Activated T-cell treated with anti-CD3 and anti-CD28 coated beads for 1 hour (primary cell): ENCODE measurements at places on chromosomes 5 and 9.
A peak's percentile ranks its signal among the peaks of the same experiment; 100 is the strongest.

GRCh38 chr9:134487066-134487710 is 154.4 kb upstream of the COL5A1 start:
- no peak for DNase-seq

GRCh38 chr5:91787718-91788117 is 404.6 kb upstream of the ARRDC3 start:
- no peak for DNase-seq

GRCh38 chr5:2185646-2186471 is 303.1 kb upstream of the IRX4 start:
- DNase-seq = no peak

DNA sequence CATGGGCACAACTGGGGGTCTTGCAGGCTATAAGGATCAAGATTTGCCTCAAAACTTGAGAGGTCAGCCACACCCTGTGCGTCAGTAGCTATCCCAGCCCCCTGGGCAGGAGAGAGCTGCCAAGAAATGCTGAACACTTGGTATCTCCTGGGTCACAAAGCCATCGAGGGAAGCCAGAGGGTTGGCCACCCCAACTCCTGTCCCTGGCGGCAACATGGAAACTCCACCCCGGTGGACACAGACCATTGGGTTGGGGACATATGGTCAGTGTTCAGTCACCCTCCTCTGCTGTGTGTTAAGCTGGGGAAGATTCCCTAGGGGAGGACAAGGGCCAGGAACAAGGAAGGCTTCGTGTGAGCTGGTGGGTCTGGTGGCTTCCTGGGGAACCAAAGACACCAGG is 140.6 kb downstream of the C5orf15 start:
- DNase-seq = no peak

GRCh38 chr5:134020188-134020587 is 15.4 kb upstream of the VDAC1 start:
- DNase-seq = no peak

GRCh38 chr9:117098331-117098730 is 316.5 kb downstream of the ASTN2 start:
- DNase-seq = no peak

DNA sequence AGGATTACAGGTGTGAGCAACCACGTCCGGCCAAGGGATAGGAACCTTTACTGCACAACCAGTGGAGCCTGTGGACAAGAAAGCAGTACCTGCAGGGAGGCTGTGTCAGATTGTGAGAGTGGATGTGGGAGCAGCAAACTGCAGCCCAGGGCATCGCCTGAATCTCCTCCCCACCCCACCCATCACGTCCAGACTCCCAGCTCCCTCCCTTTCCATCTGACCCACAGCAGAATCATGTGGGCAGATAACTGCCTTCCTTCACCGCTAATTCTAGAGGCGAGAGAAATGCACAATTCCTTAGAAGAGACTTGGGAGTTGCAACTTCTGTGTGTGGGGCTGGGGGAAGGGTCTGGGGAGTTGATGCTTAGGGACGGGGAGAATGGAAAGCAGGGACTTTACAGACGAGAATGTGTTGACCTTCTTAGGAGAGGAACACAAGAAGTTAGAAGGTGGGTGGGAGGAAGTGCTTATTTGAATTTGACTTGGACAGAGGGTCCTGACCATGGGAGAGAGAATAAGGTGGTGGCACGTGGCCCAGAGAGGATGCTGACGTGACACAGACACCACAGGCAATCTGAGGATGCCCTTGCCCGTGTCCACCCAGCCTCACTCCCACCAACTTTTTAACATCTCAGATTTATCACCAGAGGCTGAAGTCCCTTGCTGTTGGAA is 4.5 kb upstream of the LCP2 start:
- no peak for DNase-seq

GRCh38 chr9:127828262-127829031 is 25.8 kb downstream of the FPGS start:
- no peak for DNase-seq

GRCh38 chr5:133225671-133226152 is 173.9 kb downstream of the HSPA4 start:
- DNase-seq = no peak

DNA sequence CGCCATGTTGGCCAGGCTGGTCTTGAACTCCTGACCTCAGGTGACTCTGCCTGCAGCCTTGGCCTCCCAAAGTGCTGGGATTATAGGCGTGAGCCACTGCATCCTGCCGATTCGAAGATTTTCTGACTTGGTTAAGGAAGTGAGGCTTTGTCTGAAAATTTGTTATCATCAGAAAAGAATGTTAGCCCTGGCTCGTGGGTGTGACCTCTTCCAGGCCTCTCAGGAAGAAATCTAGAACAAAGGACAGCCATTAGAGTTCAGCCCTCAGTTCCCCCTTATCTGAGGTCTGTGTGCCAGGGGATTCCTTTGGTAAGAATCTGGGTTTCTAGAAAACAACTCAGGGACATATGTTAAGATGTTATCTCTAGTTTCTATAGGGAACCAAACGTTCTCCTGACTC is 6.2 kb downstream of the OR2S2 start:
- no peak for DNase-seq

GRCh38 chr5:1174122-1174936 is 27.1 kb upstream of the SLC6A19 start:
- DNase-seq = peak; percentile 25

DNA sequence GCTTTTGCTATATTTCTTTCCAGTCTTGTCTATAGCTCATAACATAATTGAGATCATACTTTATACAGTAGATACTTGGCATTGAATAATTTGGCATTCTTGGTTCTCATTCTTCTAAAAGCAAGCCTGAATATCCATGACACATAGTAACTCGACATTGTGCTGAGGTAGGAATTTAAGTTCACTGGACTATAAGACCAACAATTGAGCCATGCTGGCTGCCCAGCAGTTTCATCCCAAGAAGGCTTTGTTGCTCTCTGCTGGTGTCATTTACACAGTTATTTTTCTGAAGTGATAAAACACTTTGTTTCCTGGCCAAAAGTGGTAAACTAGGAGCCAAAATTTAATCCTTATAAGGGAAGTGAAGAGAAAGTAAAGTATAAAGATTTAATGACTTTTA is 192.0 kb downstream of the ADAMTSL1 start:
- DNase-seq = no peak

DNA sequence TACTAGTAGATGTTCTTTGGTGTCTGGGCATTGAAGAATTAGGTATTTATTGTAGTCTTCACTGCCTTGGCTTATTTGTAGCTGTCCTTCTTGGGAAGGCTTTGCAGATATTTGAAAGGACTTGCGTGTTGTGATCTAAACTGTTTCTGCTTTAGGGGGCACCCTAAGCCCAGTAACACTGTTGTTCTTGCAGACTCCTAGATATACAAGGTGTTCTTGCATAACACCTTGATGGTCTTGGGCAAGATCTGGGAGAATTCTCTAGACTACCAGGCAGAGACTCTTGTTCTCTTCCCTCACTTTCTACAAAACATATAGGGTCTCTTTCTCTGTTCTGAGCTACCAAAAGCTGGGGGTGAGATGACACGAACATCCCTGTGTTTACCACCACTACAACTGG is 179.1 kb downstream of the FAM170A start:
- no peak for DNase-seq

DNA sequence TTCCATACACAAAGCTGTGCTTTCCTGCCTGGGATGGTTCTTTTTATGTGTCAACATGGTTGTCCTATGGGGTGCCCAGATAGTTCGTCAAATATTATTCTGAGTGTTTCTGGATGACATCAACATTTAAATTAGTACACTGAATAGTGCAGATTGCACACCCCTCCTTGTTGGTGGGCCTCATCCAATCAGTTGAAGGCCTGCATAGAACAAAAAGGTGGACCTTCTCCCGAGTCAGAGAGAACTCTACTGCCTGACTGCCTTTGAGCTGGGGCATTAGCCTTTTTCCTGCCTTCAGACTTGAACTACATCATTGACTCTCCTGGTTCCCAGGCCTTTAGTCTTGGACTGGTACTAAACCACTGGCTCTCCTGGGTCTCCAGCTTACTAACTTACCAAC is 80.4 kb downstream of the SHB start:
- no peak for DNase-seq

GRCh38 chr9:135910757-135911156 is 3.4 kb upstream of the CAMSAP1 start:
- no peak for DNase-seq

DNA sequence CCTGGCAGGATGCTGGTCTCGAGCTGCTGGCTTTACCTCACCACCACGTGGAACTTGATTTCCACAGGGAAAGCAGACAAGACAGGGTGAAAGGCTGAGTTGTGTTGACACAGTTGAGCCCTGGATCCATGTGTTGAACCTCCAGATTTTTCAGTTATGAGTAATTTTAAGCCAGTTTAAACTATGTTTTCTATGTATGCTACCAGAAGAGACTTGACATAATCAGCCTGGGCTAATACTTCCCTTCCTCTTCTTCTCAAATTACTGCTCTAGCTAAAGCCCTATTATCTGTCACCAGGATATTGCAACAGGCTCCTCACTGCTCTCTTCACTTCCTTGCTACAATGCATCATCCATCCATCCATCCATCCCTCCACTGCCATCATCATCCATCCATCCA is 12.0 kb upstream of the PHYKPL start:
- DNase-seq = no peak

DNA sequence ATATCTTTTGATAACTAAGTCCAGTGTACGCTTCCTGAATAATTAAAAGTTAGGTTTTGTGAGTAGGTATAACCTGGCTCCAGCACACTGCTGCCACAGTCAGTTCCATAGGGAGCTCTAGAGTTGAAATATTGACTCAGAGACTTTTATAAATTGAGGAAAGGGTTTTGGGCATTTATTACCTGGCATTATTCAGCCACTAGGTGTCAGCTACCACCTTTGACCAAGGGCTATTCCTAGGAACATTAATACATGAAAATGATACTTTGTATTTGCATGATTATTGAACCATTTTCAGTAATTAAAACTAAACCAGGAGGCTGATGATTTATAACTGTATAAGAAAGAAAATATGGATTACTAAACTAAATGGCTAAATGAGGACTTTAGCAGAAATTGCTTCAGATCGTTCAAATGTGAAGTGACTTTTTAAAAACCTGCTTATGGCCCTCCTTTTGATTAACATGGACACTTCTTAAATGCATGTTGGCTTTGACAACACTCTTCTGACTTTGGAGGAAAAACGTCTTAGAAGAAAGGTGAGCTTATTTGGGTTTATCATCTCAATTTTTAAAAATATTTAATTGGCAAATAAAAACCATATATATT is 83.0 kb downstream of the SMC2 start:
- no peak for DNase-seq

DNA sequence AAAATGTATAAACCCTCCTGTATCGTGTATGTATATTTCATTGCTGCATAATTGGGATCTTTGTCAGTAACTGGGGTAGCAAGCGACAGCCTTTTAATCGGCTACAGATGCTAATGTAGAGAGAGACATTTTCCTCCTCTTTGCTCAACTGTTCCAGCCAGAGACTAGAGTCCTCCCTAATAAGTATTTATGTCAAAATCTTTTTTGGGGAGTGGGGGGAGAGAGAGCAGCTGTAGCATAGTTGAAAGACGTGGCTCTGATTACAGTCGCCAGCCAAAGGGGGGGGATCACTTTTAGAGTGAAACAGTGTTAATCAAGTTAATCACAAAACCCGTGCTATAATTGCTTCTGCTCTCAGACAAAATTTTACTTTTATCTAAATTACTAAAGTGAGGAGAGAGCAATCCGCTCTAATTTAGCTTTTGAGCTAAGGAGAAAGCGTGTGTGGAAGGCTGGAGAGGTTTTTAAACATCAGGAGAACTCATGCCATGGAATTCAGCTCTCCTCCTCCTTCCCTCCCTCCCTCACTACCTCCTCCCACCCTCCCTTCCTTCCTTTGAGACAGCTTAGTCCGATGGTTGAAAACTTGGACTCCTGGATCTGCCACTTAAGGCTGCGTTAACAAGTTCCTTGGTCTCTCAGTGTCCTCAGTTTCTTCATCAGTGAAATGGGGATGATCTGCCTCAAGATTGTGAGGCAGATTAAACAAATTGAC is 87.3 kb upstream of the ZNF618 start:
- no peak for DNase-seq

DNA sequence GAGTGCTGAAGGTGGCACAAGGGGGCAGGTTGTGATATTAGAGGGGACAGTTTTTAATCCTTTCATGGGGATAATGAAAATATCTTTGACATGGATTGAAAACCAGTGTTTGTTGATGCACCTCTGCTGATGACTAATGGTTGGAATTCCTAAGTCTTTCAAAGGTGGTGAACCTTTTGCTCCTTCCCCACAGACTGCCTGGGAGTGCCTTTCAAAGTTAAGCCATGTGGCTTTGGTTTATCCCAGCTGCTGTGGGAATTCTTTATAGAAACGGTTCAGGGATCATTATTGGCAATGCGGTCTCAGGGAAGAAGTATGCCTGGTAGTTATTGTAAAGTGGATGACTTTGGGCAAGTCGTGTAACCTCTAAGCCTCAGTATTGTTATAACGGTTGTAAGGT is 45.7 kb downstream of the PIP5K1B start:
- no peak for DNase-seq

- no peak for DNase-seq
Observed at GRCh38 chr5:179564526-179564925, 14.2 kb downstream of the RUFY1 start.

DNA sequence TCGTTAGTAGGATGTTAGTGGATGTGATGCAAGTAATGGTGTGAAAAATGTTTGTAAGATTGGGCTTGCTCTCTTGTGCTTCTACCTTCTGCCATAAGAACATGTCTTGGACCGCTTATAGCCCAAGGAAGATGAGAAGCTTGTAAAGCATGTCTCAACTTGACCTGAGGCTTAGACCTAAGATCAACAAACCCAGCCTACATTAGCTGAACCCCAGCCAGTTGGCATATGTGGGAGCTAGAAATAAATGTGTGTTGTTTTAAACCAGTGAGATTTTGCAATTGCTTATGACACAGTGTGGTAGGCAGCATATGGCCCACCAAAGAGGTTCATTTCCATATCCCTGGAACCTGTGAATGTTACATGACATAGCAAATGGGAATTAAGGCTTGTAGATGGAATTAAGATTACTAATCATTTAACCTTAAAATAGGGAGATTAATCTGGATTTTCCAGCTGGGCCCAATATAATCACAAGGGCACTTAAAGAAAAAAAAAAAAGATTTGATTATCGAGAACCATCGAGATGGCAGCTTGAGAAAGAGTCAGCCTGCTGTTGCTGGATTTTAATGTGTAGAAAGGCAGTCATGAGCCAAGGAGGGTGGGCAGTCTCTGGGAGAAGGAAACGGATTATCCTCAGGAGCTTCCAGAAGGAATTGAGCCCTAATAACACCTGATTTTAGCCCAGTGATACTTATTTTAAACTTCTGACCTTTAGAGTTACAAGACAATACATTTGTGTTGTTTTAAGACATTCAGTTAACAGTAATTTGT is 27.3 kb upstream of the EDIL3 start:
- no peak for DNase-seq

DNA sequence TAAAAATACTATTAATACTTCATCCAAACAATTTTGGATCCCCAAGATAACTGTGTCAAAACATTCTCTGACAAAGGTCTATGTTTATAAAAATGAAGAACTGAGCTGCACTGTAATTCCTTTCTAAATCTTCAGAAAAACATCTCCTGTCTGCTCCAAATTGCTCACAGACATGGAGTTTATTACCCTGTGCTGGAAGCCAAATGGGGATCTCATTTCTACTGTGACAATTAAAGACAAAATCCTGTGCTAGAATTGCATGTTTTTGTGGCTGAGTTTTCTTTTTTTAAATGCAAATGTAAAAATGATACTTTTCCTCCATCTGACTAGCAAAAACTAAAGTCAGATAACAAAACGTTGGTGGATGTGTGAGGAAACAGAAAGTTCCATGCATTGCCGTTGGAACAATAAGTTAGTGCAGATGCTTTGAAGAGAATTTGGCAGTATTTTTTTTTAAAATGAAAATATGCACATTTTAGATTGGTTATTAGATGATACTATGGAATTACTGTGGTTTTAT is 93.5 kb downstream of the GNA14 start:
- no peak for DNase-seq
